Hepatocyte (in vitro differentiated cells): ENCODE measurements at places on chromosomes 7 and 10. TPM values are rescaled to one million over a fixed set of nuclear protein-coding genes. Genes with fewer than 3 reads are reported as not detected.

DNA sequence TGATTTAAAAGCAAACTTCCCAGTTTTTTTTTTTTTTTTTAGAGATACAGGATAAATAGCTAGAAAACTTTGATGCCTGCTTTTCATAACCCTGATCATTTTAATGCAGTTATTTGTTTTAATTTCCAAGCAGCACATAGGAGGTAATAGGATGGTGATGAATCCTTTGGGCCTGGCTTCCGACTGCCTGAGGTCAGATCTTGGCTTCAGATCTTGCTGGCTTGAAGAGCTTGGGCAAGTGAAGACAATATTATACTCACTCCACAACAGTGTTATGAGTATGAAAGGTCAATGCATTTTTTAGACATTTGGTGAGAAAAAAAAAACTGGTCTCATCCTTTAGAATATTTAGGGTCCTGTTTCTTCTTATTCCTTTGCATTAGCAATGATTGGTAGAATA lies 124.8 kb upstream of the PRKCQ start:
- H3K4me1 ChIP-seq, result no peaks in the 10 kb centered on the region
- H3K27ac ChIP-seq, result no peak overlapping the region
- H3K36me3 ChIP-seq, result no peaks in the 10 kb centered on the region
- no peak for DNase-seq
- no peak overlapping the region for H3K4me3 ChIP-seq
- no peaks in the 10 kb centered on the region for H3K27me3 ChIP-seq

GRCh38 chr10:42488416-42488815 lies 150.0 kb downstream of the ZNF33B start:
- no peak for DNase-seq
- no peaks in the 10 kb centered on the region for H3K27me3 ChIP-seq
- H3K36me3 ChIP-seq, result no peaks in the 10 kb centered on the region
- no peaks in the 10 kb centered on the region for H3K4me1 ChIP-seq

DNA sequence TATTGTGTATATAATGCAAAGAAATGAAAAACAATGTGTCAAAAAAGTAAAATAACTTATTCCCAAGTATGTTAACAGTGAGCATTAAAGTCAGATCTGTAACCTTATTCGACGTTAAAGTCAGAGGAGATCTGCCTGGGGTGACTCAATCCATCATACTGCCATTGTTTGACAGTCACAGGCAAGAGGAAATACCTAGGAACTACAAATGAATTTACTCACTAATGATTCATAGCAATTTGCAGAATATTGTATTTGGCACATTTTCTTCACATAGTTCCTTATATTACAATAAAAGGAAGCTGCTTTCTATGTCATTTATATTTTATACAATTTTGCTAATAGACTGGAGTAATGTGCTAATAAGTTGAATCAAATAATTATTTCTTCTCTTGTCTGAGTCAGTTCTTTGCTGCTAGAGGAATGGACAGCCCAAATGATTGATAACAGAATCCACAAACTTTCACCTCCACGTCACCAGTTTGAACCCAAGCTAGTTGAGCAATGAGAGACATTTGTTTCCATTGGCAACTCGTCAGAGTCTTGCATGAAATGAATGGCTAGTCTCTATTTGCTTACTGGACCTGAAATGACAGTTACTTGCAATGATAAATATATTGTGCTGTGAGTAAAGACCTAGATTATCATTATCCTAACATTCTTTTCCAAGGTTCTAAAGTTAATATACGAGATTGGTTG lies 48.5 kb upstream of the TMEM106B start:
- no peak for DNase-seq
- no peak overlapping the region for H3K27ac ChIP-seq
- no peak overlapping the region for H3K4me3 ChIP-seq

GRCh38 chr7:88302486-88302885 lies 4.2 kb downstream of the STEAP4 start:
- H3K36me3 ChIP-seq, result no peaks in the 10 kb centered on the region
- DNase-seq, result no peak
- H3K27ac ChIP-seq, result no peak overlapping the region
- no peak overlapping the region for H3K4me3 ChIP-seq

Gene NRBF2
- 35.6 and 42.7 TPM in 2 replicates for total RNA-seq

Gene RGR
- not detected in 2 replicates for total RNA-seq

Gene CLRN3
- 49.0 and 52.8 TPM in 2 replicates for total RNA-seq
